ENCODE measurements at places on chromosomes 12 and 14. TPM values are rescaled to one million over a fixed set of nuclear protein-coding genes. Genes with fewer than 3 reads are reported as not detected.
A peak's percentile ranks its signal among the peaks of the same experiment; 100 is the strongest.

The IL26 gene
- polyA plus RNA-seq, result not detected

The PRR4 gene
- polyA plus RNA-seq, result 6.0 TPM

The ARG2 gene
- 42.8 TPM for polyA plus RNA-seq

The TSPAN9 gene
- polyA plus RNA-seq, result 9.1 TPM

The WDR20 gene
- polyA plus RNA-seq, result 15.6 TPM

- DNase-seq, result no peak
Observed at GRCh38 chr14:93778453-93778852, 9.8 kb downstream of the PRIMA1 start.

GRCh38 chr12:124379938-124380754, 85.3 kb downstream of the RFLNA start:
- peak; percentile 71 for DNase-seq

DNA sequence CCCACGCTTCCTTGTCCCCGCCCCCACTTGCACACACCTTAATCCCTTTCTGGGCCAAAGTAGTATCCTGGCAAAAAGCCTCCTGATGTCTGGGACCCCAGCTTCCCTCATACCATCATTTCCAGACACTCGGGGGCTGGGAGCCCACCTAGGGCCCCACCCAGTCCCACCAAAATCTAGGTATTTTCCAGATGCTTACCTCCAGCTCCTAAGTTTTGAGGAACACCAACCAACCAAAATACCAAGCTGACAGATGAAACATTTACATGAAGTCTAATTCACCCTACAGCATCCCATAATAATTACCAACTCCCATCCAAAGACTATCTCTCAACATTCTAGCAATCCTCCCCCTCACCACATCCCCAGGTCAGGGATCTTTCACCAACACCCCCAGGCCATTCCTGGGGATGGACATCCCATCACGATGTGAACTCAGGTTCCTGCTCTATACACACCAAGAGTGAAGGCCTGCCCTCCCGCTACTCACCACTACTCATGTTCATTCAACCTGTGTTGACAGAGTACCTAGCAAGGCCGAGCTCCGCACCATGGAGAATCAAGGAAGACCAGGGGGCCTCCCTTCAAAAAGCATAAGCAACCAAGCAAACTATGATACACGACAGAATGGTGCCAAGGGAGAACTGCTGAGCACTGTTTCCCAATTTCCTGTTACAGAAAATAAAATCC, 1.6 kb upstream of the CHD4 start:
- no peak for DNase-seq

DNA sequence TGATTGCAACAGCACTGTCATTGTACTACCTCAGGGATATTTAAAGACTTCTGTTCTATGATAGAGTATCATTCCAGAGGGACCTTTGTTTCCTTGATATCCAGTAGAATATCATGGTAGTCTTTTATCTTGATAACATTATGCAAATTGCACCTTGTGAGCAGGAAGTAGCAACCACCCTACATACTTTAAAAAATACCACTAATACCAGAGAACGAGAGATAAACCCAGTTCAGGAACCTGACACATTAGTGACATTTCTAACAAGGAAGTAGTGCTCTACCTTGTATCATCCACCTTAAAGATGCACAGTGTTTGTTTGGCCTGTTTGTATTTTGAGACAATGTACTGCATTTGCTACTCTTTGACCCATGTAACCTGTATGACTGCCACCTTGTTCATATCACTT, 8.8 kb upstream of the MAP4K5 start:
- no peak for DNase-seq

DNA sequence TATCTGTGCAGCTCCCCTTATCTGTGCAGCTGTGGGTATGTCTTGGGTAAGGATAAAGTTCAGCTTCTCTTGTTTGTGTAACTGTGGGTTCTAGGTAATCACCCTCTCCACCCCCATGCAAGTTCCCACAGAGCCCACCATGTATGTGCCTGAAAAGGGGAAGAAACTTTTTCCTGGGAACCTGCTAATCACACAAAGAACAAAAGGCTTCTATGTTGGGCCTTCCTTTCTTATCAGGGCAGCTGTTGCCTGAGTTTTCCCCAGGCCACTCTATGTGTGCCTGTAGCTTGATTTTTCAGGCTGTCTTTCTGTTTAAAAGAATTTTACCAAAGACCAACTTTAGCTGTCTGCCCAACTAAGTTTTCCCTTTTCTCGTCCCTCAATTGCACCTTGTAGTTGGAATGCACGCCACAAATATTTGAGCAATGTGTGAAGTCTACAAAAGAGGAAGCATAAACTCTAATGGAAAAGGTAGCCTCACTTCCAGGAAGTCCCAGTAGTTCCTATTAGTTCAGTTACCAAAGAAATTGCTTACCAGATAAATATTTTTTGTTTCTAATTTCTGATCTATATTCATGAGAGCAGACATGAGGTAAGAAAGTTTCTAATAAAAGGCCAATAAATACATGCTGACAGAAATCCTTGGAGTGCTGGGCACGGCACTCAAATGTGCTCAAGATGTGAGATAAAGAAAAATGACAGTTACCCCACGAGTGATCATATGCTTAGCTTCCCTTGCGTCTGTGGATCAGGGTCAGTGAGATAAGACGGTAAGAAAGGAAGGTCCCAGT, 2.7 kb upstream of the GALC start:
- DNase-seq, result no peak

GRCh38 chr12:105256011-105256410, 20.0 kb upstream of the APPL2 start:
- DNase-seq, result no peak

GRCh38 chr12:128571906-128572810, 251.6 kb downstream of the SLC15A4 start:
- no peak for DNase-seq

GRCh38 chr14:54487771-54488170, 1.0 kb downstream of the GMFB start:
- peak; percentile 16 for DNase-seq

GRCh38 chr12:110657747-110658146, 31.2 kb downstream of the HVCN1 start:
- peak; percentile 16 for DNase-seq

- DNase-seq, result no peak
Observed at GRCh38 chr14:81350344-81351130, 49.6 kb downstream of the STON2 start.

- DNase-seq, result no peak
Observed at GRCh38 chr12:5966486-5967095, 21.5 kb upstream of the ANO2 start.

DNA sequence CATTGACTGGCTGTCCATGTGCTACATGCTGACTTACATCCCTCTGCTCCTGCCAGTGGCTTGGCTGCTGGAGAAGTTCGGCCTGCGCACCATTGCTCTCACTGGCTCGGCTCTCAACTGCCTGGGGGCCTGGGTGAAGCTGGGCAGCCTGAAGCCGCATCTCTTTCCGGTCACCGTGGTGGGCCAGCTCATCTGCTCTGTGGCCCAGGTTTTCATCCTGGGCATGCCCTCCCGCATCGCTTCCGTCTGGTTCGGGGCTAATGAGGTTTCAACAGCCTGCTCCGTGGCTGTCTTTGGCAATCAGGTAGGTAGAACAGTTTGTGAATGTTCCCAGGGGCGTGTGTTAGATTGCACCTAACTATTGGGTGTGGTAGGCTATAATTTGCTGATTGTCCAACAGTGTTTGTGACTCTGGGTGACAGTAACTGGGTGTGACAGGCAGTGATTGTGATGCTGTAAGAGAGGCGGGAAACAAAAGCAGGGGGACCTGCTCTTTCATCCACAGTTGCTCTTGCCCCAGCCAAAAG, 981 bp downstream of the FLVCR2 start:
- no peak for DNase-seq

Measured in brain (organoid and tissue), 16 donors.